Left lung (tissue), 14 donors: ENCODE measurements at places on chromosomes 7 and 10.
A peak's percentile ranks its signal among the peaks of the same experiment; 100 is the strongest.

DNA sequence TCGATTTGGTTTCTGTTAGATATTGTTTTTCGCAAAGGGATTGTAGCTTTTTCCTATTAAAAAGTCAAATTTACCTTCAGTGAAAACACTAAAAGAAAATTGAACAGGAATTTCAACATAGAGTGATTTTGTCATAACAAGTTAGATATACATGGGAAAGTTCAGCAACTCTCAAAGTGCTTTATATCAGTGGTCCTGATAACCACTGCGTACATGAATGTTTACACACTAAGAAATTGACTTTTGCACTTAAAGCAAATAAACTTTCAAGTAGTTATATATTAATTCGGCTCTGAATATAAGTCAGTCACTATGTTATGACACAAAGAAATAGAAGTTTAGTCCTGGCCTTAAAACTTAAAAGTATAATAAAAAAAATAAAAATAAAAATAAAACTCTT, 101.3 kb upstream of the DKK1 start:
- no peaks in the 10 kb centered on the region for H3K27me3 ChIP-seq
- H3K4me3 ChIP-seq: no peak overlapping the region
- no peak overlapping the region for H3K27ac ChIP-seq
- no peaks in the 10 kb centered on the region for H3K36me3 ChIP-seq

DNA sequence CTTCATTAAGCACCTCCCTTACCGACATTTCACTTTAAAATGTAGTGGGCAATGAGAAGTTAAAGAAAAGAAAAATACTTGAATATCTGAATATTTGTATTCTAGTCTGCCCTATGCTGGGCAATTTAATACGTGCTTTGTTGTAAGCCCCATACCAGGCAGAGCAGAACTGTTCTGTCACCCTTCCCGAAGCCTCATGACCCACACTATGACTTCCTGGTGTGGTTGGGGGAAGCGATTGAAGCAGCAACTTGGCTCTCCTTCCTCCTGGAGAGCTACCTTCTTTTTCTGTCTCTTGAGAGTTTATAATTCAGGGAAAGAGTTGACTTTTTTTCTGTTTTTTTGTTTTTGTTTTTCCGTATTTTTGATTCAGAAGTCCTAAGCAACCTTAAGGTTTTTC, 243.7 kb downstream of the INHBA start:
- H3K4me1 ChIP-seq: no peaks in the 10 kb centered on the region
- H3K27me3 ChIP-seq: no peaks in the 10 kb centered on the region
- no peaks in the 10 kb centered on the region for H3K36me3 ChIP-seq
- H3K4me3 ChIP-seq: peak overlapping the region; percentile 8

DNA sequence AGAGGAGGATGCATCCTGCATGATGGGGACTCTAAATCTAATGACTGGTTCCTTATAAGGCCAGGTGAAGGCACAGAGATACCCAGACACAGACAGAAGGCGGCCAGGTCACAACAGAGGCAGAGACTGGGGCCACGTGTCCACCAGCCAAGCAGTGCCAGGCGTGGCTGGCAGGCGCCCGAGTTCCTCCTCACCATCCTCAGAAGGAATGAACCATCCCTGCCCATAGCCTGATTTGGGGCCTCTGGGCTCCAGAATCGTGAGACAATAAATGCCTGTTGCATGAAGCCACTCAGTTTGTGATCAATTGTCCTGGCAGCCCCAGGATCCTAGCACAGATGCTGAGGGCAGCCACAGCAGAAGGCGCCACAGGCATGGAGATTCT, 69.0 kb upstream of the TNRC18 start:
- H3K27me3 ChIP-seq: no peaks in the 10 kb centered on the region
- H3K27ac ChIP-seq: no peak overlapping the region
- H3K36me3 ChIP-seq: peaks cover 44% of the 10 kb centered on the region
- peaks cover 39% of the 10 kb centered on the region for H3K4me1 ChIP-seq

DNA sequence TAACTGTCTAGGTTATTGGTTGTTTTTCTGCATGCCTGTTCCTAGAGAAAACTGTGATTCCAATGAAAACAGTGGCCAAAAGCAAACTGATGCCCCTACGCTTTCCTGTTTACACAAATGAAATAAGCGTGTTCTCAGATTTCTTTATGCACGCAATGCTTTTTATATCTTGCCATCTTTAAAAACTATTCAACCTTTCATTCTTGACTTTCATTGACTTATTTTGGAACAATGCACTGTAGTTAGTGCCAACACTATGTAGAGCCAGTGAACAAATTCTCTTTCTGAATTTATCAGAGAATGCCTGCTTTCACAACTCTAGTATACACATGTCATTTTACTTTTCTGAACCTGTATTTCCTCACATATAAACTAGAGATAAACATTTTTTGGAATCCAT, 86.6 kb downstream of the CABCOCO1 start:
- no peaks in the 10 kb centered on the region for H3K27me3 ChIP-seq
- no peak for DNase-seq
- H3K27ac ChIP-seq: no peak overlapping the region
- peaks cover 16% of the 10 kb centered on the region for H3K4me1 ChIP-seq
- no peak overlapping the region for H3K4me3 ChIP-seq
- H3K36me3 ChIP-seq: no peaks in the 10 kb centered on the region

DNA sequence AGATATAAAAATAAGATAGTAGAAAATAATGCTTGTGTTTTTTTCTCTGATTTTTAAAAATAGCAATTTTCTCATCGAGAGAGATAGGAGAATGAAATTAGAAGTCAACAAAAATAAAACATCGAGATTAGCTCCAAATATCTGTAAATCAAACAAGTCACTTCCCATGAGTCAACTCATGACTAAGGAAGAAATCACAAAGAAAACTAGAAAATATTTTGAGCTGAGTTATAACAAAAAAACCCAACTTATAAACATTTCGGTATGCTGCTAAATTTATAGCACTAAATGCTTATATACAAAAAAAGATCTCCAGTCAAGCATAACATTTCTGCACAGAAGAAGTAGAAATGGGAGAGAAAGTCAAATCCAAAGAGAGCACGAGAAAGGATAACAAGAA, 140.1 kb downstream of the ITGA8 start:
- no peaks in the 10 kb centered on the region for H3K36me3 ChIP-seq
- H3K4me3 ChIP-seq: no peak overlapping the region
- H3K4me1 ChIP-seq: no peaks in the 10 kb centered on the region
- no peak overlapping the region for H3K27ac ChIP-seq
- no peaks in the 10 kb centered on the region for H3K27me3 ChIP-seq

DNA sequence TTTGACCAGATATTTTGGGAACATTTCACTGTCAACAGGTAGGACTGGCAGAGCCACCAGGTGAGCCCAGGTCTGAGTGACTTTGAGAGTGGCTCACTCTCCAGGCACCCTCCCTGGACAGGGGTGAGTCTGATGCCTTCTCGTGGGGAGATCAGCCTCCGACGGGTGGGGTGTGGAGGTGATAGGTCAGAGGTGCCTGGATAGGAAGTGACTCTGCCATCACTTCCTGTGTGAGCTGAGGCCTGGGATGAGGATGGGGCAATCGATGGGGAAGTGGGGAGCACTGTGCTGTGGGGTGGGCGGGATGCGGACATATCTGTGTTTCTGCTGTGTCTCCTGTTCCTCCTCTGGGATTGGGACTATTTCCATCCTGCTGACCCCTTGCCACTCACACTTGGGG, 34.6 kb downstream of the IFT22 start:
- peaks cover 23% of the 10 kb centered on the region for H3K27me3 ChIP-seq
- H3K36me3 ChIP-seq: no peaks in the 10 kb centered on the region
- DNase-seq: no peak
- H3K27ac ChIP-seq: no peak overlapping the region
- H3K4me3 ChIP-seq: no peak overlapping the region
- no peaks in the 10 kb centered on the region for H3K4me1 ChIP-seq

DNA sequence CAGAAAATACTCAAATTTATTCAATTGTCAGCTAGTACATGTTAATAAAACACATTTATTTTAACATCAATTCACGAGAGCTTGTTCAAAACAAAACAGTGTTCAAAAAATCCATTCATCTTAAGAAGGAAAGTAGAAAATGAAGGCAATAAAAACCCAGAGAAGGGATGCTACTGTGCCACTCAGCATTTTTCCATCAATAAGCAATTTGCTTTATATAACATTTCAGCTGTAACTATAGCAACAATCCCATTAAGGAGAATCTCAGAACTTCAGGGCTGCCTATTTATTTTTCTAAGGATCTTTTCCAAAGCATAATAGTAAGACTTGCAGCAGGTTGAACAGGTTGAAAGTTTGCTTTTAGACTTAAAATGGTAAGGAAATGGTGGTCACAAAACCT, 190.5 kb downstream of the PCLO start:
- H3K27ac ChIP-seq: no peak overlapping the region
- no peaks in the 10 kb centered on the region for H3K27me3 ChIP-seq
- H3K4me3 ChIP-seq: no peak overlapping the region
